ENCODE measurements at places on chromosomes 16 and 17.

DNA sequence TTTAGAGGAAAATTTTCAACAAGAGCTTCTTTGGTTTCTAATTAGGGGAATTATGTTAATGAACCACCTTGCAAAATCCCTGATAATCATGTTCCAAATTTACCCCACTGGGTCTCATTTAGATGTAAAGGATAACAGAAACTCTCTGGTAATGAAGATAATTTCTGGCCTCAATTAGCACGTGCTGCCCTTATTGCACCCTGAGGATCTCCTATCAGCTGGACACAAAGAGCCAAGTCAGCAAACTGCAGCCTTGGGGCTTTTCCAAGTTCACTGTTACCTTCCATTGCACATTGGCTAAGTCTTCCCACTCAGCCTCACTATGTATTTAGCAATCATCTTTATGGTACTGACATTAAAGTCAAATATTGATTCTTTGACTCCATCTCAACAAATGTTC lies 78.1 kb downstream of the GP2 start:
- DNase-seq = no peak

DNA sequence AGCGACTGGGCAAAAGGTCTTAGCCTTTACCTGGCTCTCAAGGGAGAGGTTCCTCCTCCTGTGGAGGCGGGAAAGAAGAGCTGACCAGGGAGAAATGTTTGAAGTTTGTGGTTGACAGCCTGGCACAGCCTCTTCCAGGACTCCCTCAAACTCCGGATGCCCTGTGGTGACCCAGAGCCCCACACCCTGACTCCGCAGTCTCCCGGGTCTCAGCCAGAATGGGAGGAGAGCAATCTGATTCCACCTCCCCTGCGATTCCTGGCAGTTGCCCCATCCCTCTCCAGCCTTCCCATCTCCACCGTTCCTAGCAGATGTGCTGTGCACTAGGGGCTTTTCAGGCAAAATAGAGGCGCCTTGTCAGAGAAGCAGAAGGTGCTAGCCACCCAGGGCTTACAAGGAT lies 5.5 kb upstream of the DNAI2 start:
- DNase-seq = no peak

DNA sequence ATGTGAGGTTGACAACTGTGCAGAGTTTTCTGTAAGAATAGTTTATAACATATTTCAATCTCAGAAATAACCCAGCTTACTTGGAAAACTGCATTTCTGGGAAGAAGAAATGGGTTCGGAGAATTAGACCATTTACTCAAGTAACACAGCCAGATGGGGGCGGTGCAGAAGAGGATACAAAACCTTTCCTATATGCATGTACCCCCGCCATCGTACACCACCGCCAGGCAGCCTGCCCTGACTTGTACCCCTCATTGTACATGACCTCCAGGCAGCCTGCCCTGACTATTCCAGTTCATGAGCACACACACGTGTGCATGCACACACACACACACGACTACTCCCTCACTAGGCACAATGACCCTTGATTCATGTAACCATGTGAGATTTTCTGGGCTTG lies 154.0 kb downstream of the C16orf78 start:
- no peak for DNase-seq

- DNase-seq = no peak
Observed at GRCh38 chr17:49875685-49876084, 27.8 kb upstream of the TAC4 start.

DNA sequence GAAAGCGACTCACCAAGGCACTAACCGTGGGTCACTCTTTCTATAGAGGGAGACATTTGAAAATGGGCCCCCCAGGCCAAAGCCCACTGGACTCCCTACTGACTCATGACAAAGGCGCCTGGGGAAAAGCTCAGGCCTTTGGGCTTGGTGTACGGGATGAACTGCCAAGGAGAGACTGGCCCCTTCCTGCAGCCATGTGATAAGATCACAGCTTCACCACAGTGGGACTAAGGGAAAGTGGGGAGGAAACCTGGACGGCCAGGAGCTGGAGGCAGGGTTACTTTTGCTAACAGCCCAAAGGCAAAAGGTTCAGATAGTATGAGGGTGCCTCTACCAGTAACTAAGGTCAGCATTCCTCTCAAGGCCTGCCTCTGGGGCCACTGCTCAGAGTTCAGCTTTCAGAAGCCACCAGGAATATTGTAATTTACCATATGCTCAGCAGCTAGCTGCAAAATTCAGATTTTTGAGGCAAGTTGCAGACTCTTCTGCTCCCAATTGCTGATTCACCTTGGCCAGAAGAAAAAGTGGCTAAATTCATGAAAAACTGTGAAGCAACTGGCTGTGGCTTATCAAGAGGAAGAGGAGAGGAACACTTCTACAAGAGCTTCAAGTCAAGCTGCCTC lies 37.1 kb upstream of the SLC25A19 start:
- no peak for DNase-seq

DNA sequence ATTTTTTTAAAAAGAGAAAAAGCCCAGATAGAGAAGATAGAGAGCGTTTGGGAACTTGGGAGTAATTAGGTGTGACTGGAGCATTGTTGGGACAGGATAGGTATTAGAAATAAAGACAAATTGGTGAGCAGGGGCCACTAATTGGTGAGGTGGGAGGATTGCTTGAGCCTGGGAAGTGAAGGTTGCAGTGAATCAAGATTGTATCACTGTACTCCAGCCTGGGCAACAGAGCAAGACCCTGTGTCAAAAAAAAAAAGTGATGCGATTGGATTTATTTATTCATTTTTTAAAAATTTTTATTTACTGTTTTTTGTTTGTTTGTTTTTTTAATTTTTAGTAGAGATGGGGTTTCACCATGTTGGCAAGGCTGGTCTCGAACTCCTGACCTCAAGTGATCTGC lies 5.1 kb downstream of the CASC3 start:
- DNase-seq = no peak

- no peak for DNase-seq
Observed at GRCh38 chr17:72158895-72159885, 38.4 kb downstream of the SOX9 start.

- DNase-seq = no peak
Observed at GRCh38 chr16:81755915-81756614, 23.0 kb upstream of the PLCG2 start.

DNA sequence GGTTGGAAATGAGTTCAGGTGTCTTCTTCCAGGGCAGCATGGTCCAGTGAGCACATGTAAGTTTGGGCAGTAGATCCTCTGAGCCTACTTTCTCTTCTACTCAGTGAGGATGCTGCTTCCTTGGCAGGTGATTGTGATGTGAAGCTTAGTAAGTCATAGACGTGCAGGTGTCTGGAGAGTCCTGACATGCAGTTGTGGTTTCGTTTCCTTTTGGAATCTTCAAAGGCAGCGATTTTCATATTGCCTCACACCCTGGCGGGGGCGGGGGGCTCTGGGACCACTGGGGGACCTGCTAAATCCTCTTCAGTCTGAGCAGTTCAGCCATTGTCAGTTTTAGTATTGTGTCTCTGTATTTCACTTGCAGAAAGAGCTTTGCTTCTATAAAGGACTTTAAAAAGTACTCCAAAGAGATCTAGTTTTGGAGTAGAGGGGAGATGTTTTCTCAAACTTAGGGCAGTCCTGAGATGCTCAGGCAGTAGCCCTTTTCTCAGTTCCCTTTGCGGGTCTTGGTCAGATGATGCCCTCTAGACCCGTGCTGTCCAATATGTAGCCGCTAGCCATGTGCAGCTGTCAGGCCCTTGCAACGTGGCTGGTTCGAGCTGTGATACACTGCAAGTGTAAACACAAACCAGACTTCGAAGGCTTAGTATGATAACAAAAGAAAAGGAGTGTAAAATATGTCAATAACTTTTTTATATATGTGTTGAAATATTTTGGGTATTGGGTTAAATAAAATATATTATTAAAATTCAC lies 4.0 kb upstream of the CDK5R1 start:
- DNase-seq = no peak

DNA sequence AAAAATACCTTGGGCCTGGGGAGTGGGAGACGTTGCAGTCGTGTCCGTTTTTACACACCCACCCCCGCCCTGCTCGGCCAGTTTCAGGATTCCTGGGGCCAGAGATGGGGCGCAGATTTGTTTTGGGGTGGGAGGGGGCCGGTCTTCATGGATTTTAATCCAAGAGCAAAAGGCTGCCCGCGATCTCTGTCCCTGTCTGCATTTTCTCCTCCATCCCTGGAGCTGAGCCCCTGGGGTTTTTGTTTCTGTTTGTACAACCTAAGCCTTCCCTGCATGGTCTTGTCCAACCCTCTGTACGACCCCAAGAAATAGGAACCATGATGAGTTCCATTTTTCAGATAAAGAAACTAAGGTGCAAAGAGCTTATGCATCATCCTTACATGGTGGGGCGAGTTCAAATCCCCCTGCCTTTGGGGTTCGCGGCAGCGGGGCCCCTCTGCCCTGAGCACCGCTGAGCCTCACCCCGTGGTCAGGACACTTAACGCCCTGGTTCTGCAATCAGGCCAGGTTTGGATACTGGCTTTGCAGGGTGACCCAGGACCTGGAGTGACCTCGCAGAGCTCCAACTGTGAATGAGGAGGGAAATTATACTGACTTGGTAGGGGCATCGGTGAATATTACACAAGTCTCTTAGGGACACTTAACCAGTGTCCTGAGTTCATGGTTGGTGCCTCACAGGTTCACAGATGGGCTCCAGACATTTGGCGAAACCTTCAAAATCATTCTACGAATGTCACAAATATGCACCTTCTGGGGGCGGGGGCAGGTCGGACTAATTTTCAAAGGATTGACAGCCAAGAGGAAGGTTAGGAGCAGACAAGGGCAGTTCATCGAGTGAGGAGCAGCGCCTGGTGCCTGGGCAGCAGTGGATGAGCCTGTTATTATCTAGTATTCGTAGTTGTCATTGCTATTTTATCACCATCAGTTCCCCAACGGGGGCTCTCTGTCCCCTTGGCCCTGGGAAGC lies 4.1 kb upstream of the FOXF1 start:
- DNase-seq = no peak

GRCh38 chr17:28227316-28228108 lies 91.5 kb upstream of the TMEM97 start:
- peak; percentile 20 for DNase-seq

GRCh38 chr17:81898885-81899284 lies 3.2 kb upstream of the NPB start:
- DNase-seq = no peak

DNA sequence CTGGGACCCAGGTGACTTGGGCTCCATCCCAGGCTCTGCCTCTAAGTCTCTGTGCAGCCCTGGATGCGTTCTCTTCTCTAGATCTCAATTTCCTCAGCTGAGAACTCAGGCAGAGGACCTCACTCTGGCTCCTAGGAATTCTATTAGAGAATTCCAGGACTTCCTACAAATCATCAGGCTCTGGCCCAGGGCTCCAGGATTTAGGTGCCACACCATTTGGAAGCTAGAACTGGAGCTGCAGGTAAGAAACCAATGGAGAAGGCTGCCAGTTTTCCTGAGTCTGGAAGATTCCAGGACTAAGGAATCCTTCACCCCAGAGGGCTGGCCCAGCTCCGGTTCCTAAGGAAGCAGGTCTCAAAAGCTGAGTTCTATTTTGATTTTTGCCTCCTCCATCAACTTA lies 189.8 kb upstream of the CDH5 start:
- no peak for DNase-seq

DNA sequence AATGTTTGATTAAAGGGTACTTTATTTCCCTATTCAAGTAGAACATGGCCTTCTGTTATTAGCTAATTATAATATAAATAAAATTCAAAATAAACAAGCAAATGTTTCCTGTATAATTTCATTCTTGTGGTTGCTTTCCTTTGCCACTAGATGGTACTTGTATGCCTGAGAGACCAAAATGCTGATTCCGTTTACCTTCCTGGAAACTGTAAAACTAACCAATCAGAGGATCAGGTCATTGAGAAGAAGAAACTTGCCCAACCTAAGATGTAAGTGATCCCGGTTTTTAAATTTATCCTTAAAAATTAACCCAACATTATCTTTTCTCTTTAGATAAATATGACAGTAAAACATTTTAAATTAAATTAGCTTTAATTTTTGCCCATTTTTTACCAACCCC lies 8.1 kb upstream of the ABCA5 start:
- DNase-seq = no peak

DNA sequence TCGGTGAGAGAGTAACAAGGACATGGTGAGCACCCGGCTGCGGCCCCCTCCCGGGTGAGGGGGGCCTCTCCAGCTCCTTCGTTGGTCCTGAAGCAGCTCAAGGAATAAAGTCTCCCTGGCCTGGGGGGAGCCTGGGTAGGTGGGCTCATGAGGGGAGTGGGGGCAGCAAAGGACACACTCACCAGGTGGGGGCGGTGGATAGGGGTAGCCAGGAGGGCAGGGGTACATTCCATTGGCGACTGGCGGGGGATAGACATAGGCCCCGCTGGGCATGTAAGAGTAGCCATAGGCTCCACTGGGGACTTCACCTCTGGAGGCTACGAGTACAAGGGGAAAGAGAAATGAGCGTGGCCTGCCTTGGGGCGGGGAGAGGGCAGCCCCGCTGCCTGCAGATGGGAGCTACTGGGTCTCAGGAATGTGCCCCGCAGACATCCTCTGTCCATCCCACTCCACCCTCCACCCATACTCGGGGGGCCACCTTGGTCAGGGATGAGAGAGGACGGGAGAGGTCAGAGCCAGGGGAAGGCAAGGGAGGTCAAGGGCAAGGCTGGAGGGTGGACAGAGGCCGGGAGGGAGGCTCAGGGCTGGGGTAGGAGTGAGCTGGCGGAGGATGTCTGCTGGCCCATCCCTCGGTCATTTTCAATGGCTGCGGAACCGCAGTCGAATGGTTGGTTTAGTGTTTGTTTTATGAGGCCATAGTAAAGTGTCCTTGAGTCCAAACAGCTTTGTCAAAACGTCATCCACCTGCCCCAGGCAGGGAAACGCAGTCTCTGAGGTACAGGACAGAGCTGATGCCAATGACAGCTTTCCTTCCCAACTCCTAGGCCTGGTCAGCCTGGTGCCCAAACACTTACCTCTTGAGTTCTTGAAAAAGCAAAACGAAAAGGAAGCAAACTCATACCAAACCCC lies 3.7 kb upstream of the UNC13D start:
- no peak for DNase-seq

GRCh38 chr16:53492503-53492902 lies 10.5 kb downstream of the AKTIP start:
- no peak for DNase-seq

DNA sequence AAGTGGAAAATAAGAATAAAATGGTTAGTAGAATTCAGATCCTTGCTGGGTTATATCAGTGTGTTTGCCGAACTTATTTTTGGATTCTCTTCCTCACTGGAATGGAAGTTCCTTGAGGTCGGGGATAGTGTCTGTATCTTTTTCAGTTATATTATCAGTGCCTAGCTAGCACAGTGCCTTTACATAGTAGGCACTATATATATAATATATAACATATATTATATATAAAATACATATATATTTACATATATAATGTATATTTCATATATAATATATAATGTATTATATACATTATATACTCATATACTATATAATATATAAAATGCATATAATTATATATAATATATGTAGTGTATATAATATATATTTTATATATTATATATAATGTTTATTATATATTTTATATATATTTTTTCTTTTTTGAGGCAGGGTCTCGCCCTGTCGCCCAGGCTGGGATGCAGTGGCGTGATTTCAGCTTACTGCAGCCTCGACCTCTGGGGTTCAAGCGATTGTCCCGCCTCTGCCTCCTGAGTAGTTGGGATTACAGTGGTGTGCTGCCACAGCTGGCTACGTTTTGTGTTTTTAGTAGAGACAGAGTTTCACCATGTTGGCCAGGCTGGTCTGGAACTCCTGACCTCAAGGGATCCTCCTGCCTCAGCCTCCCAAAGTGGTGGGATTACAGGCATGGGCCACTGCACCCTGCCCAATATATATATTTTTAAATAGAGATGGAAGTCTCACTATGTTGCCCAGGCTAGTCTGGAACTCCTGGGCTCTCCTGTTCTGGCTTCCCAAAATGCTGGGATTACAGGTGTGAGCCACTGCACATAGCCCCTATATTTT lies 3.2 kb downstream of the NFATC3 start:
- DNase-seq = no peak
